ENCODE measurements at places on chromosomes 5 and 9.

GRCh38 chr9:94827584-94828304 is 101.2 kb downstream of the AOPEP start:
- no peak for DNase-seq

DNA sequence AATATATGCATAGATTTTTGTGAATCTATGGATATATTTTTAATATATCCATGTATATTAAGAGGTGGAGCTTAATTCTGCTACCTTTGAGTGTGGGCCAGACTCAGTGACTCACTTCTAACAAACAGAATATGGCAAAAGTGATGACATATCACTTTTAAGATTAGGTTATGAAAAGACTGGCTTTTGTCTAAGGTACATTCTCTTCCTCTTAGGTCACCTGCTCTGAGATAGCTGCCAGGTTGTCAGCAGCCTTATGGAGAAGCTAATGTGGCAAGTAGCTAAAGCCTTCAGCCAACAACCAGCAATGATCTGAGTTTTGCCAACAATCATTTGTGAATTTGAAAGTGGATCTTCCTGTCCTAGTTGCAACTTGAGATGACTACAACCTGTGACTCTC is 83.8 kb downstream of the ANKRD31 start:
- peak; percentile 8 for DNase-seq

DNA sequence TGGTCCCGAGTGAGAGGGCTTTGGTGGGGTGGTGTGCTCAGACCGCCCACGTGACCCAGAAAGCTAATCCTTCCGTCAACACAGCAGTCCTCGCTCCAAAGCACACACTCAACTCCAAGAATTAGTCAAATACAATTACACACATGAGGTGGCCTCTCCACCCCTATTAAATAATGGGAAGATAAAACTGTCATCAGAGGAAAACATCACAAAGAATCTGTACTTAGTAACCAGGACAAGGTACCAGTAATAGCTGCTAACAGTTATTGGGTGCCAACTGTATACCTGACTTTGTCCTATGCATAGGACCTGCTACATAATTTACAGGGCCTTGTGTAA is 222.8 kb downstream of the HSPA4 start:
- DNase-seq, result no peak

- DNase-seq, result no peak
Observed at GRCh38 chr5:79898611-79899010, 92.5 kb downstream of the MTX3 start.

DNA sequence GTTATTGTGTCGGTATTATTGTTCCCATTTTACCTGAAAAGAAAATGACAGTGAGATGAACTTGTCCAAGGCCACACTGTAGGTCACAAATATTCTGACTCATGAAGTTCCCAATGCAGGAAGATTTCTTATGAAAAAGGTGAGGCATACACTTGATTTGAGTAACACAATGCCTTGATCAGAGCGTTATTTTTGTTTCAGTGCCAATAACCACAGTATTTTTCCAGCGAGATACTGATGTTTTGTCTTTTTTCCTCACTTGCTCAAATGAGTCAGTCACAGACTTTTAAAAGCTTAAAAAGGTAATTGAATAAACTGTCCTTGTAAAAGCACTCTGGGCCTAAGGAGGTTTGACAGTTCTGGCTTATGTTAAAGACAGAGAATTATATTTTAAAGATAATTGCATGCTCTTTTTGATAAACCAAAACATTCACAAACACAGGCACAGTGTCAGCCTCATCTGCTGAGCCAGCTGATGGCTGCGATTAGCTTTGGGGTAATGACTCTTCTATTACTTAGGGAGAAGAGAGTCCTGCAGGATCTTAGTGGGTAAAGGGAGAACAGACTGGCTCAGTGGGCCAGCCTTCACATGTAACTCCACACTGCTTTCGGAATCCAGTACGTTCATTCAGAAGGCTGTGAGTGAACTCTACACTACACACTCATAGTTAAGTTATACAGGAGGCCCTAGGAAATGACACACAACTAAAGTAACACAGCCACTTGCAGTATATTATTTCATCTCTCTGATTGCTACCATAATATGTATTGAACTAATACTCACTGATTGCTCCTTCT is 165.5 kb upstream of the CD180 start:
- no peak for DNase-seq
